ENCODE measurements at places on chromosomes 7 and 10.

- DNase-seq = no peak
Observed at GRCh38 chr10:47458466-47459154, 25.3 kb downstream of the ANXA8 start.

DNA sequence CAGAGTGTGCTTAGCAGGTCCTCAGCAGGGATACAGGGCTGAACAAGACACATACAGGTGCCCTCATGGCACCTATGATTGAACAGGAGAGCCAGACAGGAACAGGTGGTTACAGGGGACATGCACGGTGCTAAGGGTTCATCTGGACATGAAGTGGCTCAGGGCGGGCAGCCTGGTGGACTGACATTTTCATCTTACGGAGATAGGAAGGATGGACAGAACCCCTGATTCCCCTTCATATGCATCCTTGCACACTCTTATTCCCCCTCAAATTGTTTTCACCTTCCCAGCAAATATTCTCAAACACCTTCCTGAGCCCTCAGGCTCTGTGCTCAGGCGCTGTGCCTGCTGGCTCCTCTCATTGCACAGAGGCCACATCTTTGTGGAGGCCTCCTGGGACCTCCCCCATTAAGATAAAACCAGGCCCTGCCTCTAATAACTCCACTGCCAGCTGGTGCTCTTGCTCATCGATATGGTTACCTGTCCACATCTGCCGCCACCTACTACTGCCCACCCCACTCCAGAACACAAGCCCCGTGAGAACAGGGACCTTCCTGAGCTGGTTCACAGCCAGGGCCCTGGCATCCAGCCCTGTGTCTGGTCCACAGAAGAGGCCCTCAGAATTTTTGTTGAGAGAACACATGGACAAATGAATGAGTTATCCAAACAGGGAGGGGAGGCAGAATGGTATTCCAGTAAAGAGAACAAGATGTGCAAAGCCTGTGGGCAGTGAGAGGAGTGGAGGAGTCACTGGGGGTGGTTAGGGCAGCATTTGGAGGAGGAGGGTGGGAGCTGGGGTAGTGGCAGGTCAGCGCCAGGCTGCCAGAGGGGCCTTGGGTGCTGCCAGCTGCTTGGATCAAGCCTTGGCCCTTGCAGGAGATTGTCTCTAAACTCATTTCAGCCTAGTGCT, 68.9 kb upstream of the AQP1 start:
- no peak for DNase-seq

- no peak for DNase-seq
Observed at GRCh38 chr10:116926426-116926825, 77.1 kb downstream of the ENO4 start.

DNA sequence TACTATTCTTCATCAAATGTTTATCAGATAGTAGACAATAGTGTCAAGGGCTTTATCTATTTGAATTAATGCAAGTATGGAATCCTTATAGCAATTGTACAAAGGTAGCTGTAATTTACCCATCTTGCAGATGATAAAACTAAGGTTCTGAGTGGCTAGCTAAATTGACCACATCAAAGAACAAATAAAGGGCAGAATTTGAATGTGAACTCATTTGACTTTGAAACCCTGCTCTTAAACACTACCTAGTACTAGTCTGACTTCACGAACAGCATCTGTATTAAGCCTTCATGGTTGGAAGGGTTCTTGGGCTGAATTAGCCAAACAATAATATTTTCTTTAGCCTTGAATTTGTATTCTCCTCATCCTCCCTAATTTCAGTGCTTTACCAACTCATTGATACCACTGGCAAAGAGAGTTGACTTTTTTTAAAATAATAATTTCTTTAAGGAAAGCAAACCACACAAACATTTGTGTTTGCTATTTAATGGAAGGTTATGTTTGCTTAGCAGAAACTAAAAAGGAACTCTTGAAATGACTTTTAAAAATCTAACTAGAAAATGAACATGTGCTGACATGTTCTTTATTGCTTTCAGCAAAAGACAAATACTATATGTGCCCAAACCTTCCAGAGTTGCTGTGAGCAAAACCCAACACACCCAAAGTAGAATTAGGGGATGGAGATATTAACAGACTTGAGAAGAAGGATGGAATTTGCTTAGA, 322.6 kb downstream of the RNLS start:
- no peak for DNase-seq

All from NCI-H748 treated with DMSO at 0.1 percent for 48 hours (cell line).